ENCODE measurements at places on chromosomes 13 and 19.
A peak's percentile ranks its signal among the peaks of the same experiment; 100 is the strongest.

DNA sequence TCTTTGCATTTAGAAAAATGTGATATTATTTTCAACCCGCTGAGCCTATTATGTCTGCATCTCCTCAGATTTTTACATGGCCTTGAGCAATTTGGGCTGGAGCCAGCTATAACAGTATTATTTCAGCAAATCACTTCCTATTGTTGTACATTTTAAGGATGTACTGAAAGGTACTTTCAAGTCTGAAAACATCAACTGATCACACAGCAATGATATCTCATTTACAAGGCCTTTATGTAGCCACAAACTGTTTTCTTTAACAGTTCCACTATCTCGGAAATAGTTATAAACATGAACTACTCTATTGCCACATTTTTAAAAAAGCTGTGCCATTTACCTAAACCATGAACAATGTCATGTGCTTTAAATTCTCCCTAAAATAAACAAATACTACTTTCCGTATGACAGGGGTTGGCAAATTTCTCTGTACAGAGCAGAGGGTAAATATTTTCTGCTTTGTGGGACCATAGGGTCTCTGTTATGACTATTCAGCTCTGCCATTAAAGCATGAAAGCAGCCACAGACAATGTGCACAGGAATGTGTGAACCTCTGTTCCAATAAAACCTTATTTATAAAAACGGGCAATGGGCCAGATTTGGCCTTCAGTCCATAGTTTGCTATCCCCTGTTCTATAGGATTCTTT is 560.4 kb downstream of the GPC6 start:
- no peak for DNase-seq

GRCh38 chr19:56720281-56720680 is 48.7 kb upstream of the ZNF835 start:
- DNase-seq: no peak

- DNase-seq: no peak
Observed at GRCh38 chr19:40588110-40588854, 11.6 kb downstream of the SHKBP1 start.

DNA sequence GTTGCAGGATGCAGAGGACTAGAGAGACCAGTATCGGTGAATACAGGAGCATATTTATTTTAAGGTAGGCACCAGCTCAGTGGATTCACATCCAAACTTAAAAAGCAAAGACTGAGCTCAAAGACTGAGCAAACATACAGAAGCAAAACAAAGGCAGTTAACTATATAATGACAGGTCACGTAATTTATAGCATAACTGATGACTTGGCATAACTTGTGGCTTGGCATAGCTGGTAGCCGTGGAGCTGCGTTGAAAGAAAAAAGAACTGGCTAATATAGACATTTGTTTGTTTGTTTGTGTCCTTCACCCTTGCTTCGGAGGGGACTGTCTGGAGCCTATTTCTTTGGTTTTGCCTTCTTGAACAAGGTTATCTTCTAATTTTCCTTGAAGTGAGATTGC is 33.7 kb downstream of the ZNF493 start:
- DNase-seq: no peak

GRCh38 chr13:25574437-25575411 is 202.9 kb downstream of the ATP8A2 start:
- DNase-seq: peak; percentile 52

DNA sequence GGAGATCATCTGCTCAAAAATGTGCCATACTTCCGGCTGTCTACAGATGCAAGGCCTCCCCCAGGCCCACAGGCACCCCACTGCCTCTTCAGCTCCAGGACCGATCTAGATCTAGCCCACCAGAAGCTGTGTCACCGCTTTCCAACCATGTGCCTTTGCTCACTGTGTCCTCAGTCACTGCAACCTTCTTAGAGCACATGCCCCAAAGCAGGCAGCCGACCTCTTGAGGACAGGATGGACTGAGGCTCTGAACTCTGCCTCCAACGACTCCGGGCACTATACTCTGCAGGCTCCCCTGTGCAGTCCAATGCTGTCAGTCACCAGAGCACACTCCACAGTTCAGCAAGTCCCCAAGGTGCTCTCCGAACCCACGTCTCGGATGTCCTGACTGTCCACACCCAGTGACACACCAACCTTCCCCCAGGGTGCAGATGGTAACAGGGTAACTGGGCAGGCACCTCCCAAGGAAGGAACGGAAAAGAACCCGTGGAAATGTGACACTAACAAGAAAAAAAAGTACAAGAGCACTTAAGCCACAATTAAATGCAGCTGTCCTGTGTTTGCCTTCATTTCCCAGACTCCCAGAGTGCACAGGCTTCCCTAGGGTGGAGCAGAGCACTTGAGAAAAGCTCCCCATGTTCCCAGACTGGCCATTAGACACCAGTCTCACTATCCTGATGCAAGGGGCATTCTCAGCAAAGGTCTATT is 4.8 kb downstream of the STK24 start:
- no peak for DNase-seq

DNA sequence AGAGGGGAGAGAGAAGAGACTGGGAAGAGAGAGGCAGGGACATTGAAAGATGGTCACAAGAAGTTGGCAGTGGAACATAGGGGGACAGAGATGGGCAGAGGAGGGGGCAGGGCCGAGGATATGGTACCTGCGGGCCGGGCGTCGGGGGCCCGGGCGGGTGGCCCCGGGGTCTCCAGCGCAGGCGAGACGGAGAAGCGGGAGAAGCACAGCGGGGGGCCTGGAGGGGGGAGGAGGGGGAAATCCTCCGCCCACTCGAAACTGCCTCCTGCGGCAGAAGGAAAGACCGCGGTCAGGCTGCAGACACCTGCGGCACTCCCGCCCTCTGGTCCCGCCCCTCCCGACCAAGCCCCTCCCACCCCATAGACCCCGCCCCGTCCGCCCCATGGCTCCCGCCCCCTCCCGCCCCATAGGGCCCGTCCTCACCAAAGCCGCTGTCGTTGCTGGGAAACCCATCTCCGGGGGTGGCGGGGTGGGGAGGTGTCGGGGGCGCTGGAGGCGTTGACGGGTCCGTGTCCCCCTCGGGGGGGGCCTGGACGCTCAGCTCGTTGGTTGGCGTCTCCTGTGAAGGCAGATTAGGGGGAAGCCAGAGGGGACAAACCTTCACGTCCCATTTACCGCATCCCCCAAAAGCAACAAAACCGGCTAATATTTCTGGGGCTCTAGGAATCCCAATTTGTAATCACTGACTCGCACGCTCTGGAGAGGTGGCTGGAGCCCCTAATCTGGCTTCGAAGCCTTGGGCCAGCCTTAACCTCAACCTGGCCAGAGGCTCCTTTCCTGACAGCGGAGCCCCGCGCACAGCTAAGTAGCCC is 20.4 kb downstream of the LMTK3 start:
- DNase-seq: no peak

- no peak for DNase-seq
Observed at GRCh38 chr13:109785141-109785891, 1.1 kb downstream of the IRS2 start.

DNA sequence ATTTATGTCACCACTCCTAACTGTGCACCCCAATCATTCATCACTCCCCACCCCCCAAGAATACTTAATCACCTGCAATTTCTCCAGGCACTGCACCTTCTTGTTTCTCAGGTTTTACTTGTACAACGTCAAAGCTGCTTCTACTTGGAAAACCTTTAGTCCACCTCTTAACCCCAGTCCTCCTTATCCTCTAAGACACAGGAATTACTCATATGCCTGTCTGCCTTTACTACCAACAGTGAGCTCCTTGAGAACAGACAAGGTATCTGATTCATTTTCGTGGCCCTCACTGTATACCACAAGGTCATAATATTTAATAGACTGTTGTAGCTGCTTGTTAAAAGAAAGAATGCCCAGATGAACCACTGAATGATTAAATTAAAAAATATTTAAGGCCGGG is 21.0 kb upstream of the NDFIP2 start:
- DNase-seq: no peak

DNA sequence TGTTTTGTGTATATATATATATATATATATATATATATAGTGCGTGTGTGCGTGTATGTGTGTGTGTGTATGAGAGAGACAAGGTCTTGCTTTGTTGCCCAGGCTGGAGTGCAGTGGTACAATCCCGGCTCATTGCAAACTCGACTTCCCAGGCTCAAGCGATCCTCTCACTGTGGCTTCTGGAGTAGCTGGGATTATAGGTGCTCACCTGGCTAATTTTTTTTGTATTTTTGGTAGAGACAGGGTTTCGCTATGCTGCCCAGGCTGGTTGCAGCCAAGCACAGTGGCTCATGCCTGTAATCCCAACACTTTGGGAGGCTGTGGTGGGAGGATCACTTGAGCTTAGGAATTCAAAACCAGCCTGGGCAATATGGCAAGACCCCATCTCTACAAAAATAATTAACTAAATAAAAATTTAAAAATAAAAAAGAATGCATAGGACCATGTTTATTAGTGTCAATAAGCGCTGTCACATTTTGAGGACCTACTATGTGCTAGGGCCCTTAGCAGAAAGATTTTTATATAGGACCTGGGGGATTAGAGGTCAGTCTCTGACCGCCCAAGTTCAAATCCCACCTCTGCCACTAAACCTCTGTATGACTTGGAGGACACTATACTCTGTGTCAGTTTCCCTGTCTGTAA is 1.8 kb downstream of the PVR start:
- no peak for DNase-seq

DNA sequence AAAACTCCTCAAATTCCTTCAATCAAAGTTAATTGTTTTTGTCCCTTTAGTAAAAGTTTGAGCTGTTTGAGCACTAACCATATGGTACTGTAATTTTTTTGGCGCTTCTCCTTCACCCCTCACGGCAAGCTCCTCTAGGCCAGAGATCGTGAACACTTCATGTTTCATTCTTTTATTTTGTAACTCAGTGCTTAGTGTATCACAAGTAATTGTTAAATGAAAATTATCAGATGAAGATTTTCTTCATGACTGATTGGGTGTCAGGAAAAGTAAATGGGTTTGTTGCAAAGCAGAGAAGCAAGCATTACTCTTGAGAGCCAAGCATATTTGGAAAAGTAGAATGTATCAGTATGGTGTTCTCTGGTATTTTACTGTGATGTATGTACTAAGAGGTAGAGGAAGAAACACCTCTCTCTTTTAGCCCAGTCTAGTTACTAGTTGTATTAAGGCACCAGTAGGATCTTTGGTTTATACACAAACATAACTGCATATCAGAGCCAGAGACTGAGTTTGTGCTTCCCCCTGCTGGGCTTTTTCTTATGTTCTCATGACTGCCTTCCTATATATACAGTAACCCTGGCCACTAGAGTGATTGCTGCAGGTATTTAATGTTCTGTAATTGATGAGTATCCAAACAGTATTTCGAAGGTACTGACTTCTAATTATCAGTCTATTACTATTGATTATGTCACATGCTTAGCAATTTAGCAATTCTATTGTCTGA is 202.3 kb upstream of the KLHL1 start:
- DNase-seq: no peak

GRCh38 chr13:21894703-21895699 is 224.1 kb downstream of the FGF9 start:
- no peak for DNase-seq

DNA sequence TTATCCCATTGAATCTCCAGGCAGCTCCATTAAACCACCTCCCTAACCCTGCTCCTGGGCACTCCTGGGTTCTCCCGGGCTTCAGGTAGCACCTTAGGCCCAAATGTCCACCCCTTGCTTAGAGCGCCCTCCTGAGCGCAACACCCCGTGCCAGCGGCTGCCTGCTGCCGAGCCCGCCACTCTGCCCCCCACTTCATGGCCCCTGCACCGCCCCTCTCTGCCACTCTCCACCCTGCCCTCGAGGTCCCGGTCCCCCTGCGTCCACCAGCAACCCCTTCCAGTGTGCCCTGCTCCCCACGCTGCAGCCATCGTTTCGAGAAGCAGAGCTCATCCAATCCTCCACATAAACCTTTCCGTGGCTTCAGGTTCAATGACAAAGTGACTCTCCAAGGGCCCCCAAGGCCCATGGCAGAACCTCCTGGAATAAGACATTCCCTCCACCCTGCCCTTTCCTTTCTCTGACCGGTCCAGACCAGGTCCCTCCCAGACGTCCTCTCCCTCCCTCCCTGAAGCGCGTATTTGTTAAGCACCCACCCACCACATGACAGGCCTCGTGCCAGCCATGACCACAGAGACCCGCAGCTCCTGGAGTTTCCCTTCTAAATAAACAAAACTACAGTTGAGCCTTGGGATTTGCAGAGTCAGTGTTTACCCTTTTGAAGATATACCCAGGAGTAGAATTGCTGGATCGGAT is 66.6 kb downstream of the ARHGEF18 start:
- DNase-seq: no peak

GRCh38 chr19:47229676-47230053 is 1.3 kb downstream of the BBC3 start:
- no peak for DNase-seq

DNA sequence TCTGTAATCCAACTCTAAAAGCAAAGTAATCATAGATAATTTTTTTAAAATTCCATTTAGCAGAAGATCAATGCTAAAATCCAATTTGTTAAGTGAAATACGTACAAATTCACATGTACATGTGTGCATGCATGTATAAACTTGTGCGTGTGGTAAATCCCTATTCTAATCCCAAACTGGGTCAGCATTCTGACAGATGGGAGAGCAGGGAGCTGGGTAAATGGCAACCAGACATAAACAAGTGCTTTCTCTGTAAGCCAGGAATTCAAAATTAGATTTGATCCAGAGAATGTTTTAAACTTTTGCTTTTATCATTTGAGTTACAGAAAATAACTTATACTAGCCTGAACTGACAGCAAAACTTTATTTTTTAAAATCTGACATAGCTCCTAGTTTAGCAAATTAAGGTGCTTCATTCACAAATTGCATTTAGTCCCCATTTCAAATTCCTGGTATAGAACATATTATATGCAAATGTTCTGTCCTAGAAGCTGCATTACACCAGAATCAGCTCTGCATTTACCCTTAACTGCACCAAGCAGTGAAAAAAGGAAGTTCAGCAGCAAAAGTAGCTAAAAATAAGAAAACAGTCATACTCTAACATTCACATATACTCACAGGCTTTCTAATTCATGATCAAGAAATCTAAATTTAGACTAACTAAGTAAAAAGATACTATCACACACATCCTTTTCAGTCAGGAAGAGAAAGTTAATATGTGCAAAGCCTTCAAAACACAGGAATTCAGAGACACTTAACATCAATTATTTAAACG is 32.6 kb downstream of the UBL3 start:
- DNase-seq: no peak

DNA sequence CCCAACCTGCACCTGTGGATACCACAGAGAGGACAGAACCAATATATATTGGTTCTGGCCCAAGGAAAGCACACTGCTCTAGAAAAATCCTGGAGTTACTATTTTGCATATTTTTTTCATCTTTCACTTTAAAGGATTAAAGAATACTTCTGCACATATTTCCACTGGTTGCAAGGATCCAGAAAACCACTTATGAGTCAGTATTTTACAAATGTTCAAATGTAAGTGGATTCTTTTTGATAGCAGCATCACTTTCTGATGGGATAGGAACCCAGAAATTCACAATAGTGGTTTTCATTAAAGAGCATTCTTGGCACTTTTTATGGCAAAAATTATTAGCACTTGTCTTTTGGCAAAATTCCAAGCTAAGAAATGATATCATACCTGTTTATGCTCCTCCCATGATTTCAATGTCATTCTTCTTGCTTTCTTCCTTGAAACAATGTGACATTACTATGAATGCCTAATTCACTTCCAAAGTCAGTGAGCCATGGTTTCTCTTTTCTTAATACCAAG is 38.2 kb downstream of the MZT1 start:
- DNase-seq: no peak

Data from stimulated activated CD8-positive, alpha-beta memory T cell treated with anti-CD3 and anti-CD28 coated beads, Interleukin-15, amount 100 ng/mL, for 1 hour (primary cell).